ENCODE measurements at places on chromosomes 7 and 10.

DNA sequence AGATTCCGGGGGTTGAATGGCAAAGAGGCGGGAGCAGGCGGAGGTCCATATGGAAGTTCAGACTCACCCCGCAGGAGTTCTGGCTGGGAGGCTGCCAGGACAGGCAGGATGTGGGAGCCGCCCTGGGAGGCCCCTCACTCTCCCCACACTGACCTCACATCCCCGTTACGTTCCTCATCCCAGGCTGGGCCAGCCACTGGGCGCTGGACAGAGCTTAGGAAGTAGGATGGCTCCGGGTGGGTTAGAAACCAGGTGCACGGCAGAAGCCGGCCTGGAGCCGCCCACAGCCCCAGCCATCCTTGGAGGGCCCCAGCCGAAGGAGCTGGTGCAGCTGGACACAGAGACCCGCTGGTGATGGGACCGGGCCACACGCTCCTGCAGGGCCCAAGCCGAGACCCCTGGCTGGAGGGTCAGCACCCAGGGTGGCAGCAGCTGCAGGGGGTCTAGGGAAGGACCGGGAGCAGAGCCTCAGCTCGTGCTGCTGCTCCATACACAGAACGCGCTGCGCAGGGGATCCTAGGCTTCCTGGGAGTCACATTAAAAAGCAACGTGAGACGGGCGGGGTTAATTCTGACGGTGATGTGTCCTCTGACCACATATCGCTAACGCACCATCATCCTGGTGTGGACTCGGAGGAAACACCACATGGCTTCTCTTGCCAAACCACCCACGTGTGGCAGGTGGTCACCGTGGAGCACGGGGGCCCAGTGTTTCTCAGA lies 98.6 kb upstream of the DIP2C start:
- no peak for DNase-seq

- DNase-seq: no peak
Measured at GRCh38 chr10:97810446-97810845, 38.6 kb upstream of the SFRP5 start.

- no peak for DNase-seq
Measured at GRCh38 chr10:121607310-121608055, 9.2 kb upstream of the FGFR2 start.

DNA sequence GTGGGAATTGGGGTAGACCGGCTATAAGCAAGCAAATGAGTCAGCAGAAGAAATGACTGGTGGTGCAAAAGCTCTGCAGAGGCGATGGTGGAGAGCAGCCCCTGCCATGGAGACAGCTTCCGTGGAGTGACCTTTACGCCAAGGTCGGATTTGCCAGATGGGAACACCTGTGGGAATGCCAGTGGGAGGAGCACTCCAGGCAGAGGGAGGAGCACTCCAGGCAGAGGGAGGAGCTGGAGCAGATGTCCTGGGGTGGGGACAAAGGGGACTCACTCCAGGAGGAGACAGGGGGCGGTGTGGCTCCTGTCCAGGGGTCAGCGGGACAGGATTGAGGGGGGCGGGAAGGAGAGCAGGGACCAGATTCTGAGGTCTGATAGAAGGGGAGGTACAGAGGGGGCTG lies 258.8 kb upstream of the CTBP2 start:
- DNase-seq: no peak

- no peak for DNase-seq
Measured at GRCh38 chr10:14326581-14326980, 4.1 kb downstream of the FRMD4A start.

GRCh38 chr7:67738958-67739357 lies 742.3 kb downstream of the TYW1 start:
- DNase-seq: no peak

Data from activated CD4-positive, alpha-beta T cell treated with anti-CD3 and anti-CD28 coated beads, Interleukin-2, amount 50 U/mL, for 4 hours (primary cell).